ENCODE measurements at places on chromosomes 2 and 18.

GRCh38 chr18:44799907-44800421 lies 119.3 kb downstream of the SETBP1 start:
- no peak for DNase-seq

DNA sequence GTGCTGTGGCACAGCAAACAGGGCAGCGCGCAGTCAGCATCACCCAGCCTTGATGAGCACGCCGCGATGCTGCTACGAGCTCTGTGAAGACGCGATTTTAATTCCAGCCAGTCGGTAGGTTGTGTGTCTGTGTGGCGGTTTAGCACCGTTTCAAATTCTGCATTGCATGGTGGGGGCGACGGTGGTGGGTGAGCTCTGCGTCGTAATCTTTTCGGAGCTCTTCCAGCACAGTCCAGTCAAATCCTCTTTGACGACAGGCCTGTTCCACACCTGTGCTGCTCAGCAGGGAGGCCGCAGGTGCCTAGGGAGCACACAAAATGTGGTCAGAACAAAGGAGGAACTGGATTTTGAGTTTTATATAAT lies 8.6 kb downstream of the ALLC start:
- no peak for DNase-seq

GRCh38 chr18:54843314-54843713 lies 15.0 kb downstream of the RAB27B start:
- DNase-seq: no peak

- no peak for DNase-seq
These were observed 174.2 kb downstream of the MIB1 start for GRCh38 chr18:21914739-21915319.

DNA sequence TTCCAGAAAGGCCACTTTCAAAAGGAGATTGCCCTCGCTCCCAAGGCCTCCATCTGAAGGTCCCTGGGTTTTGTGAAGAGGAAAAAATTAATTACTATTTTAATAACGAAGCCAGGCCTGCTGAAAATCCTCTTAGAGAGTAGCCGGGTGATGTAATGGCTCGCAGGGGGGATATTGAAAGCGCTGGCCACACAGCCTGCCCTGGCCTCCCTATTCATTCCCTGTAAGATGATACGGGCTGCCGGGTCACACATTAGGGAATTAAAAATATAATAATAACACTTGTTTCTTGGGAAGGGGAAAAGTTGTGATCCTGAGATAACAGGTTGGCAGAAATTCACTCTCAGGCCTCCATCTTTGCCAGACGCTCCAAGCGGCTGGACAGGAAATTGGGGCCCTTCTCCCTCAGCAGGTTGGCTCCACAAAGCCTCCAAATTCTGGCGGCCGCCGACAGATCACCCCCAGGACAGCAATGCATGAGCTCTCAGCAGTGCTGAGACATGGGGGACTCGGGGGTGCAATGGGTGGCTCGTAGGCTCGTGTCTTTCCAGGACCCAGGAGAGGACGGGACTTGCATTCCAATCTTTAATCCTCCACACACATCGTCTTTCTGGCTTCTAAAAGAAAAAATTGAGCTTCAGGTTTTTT lies 299.9 kb upstream of the SALL3 start:
- no peak for DNase-seq

DNA sequence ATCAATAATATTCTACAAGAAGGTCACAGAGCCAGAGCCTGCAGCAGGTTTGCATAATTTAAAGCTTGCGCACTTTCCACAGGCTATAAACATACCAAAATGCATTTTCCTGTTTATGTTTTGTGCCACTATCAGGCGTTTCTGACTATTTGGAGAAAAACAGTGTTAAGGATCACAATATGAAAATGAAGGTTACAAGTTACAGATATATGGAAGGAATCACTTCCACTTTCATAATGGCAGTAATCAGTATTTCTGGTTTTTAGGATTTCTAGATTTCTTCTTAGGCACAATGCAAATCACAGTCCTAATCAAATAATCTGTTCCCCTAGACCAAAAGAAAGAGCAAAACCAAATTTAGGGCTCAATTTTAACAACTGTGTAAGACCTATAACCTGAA lies 279.5 kb downstream of the NBAS start:
- DNase-seq: no peak

DNA sequence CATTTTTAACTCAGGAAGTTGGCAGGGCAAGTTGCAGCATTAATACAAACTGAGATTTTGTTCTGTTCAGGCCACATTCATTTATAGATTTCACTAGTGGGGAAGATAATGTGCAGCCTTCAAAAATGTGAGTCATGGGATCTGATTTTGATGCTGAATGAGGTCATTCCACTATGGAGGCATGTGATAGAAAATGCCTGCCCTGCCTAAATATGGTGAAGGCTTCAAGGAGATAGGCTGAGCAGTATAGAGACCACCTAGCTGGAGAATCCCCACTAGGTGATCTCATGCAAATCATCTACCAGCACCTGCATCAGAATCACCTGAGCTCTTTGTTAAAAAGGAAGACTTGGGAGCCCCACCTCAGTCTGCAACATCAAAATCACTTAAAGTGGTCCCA lies 43.7 kb downstream of the PAX3 start:
- no peak for DNase-seq

GRCh38 chr2:228649447-228649846 lies 468.0 kb upstream of the SPHKAP start:
- DNase-seq: no peak

- DNase-seq: no peak
These were observed 43.5 kb upstream of the CTLA4 start for GRCh38 chr2:203824057-203824456.

DNA sequence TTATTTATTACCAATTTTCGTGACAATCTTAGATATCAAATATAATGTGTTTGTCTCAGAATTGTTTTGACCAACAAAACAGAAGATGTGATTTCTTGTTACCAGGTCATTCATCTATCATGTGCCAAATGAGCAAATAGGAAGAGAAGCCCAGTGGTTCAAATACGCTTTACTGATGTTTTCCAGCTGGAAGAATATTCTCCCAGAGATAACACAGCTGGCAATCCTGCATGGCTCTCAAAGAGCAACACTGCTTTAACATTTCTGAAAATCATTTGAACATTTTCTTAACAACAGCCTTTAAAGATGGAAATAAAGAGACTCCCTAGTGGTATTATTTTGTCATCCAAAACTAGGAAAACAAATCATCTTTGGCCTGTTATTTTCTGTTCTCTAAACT lies 359.8 kb downstream of the CTNNA2 start:
- no peak for DNase-seq

DNA sequence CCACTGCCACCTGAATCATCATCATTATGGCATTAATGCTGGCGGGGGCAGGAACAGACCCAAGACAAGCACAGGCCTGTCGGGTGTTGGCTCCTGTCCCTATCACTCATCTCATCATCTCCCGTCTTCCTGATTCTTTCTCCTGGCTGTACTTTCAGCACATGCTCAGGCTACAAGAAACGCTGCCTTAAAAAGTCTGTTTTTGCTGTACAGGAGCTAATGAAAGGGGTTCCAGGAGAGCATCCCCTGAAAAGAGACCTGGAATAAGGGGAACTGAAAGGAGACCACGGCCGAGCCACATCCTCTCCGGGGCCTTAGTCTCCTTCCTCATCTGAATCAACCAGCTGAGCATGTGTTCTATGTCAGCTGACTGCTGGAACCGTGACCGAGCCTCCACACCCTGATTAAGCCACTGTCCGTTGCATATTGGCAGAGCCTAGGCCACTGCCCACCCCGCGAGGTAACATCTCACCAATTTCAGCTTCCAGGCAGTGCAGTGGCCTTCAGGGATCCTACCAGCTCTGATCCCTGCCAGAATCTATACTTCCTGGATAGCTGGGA lies 62.6 kb downstream of the DNMT3A start:
- no peak for DNase-seq

- no peak for DNase-seq
These were observed 222.9 kb downstream of the NDUFA10 start for GRCh38 chr2:239802185-239802649.

DNA sequence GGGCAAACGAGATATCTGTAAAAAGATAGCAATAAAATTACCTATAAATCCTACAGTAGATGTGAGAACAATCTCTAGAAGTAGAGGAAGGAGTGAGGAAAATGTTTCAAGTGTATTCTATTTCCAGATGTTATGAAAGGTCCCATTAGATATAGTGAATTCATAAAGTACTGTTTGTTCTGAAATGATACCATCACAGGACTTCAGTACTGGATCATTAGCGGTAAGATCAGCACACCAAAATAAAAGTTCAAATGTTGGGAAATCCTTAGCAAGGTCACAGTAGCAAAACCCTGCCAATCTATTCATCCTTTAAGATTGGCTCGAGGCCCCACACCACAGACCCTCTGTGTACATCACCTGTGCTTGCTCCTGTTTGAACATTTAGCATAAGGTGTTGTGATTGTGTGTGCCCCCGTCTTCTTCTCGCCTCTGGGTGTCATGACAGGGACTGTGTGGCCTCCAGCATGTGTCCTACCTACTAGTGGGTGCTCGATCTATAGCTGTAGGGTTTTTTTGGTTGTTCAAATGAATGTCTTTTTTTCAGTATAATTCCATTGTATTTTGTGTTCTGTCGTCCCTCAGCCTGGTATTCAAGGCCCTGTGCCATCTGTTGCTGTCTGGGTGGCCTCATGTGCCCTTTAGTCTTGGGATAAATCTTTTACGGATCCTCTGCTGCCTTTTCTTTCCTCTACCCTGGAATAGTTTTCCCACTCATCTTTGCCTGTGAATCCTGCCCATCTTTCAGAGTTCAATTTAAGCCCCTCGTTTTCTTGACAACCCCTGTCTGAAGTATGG lies 9.1 kb downstream of the MFSD6 start:
- no peak for DNase-seq

GRCh38 chr2:235287375-235287733 lies 206.5 kb upstream of the AGAP1 start:
- no peak for DNase-seq

- no peak for DNase-seq
These were observed 53.0 kb downstream of the CYP26B1 start for GRCh38 chr2:72094701-72095100.

GRCh38 chr2:217225596-217225995 lies 365.7 kb upstream of the TNP1 start:
- no peak for DNase-seq

DNA sequence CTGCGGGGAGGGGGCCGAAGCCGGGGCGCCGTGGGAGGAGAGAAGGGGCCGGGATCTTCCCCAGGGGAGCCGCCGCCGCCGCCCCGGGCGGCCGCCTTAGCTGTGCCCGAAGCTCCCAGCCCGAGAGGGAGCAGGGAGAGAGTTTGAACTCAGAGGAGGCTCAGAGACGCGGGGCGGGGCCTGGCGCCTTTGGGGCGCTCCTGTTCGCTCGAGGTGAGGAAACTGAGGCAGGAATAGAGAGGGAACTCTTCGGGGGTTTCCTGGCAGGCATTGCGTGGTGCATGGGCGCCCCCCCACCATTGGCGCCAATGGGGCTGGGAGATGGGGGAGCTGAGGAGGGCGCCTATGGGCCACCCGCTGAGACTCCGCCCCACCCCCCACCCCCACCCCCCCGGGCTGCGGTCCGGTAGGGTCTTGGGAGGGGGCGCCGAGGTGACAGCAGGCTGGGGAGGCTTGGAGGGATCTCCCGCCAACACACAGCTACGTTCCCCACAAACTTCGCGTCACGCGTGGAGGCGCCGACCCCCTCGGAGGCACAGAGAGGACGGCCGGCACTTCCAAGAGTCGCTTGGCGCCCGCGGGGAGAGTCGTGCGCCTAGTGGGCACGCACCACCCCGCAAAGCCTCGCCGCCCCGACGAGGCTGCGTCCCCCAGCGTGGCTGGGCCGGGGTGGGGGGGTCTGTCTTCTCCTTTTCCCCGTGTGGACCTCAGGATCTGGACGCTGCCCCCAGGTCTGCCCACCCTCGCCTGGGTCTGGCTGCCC lies 680 bp downstream of the CTDSP1 start:
- no peak for DNase-seq

- no peak for DNase-seq
These were observed 9.7 kb downstream of the SIGLEC15 start for GRCh38 chr18:45835057-45835636.

- no peak for DNase-seq
These were observed 211.8 kb downstream of the C1D start for GRCh38 chr2:67851016-67851415.

DNA sequence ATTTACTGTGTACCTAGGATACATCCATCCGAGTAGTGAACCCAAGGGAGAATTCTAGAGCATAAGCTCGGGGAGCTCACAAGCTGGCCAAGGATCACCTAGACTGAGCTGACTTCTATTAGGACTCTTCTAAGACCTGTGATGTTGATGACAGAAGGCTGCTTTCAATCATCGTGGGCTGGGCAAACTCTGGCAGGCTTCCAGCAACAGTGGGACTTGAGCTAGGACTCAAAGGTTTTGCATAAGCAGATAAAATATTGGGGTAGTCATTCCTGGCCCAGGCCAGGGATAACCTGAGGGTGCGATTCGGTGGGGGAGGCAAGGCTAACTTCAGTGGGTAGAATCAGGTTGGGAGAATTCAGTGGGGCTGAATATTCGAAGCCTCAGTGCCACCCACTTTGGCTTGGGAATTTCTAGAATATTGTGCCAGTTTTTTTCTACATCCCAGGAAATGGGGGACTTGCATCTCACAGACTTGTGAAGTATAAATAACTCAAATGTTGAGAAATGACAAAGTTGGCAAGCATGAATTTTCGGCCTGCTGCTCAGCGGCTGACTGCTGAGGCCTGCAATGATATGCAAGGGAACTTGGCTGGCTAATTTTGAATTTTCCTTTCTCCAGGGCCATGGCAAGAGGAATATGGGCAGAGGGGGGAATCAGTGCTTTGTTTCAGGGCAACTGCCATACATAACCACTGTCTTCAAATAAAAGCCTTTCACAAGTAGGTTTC lies 274.3 kb downstream of the PRKCE start:
- DNase-seq: no peak

- DNase-seq: no peak
These were observed 112.3 kb upstream of the SLC8A1 start for GRCh38 chr2:40564184-40564583.

- no peak for DNase-seq
These were observed 47.0 kb downstream of the PROC start for GRCh38 chr2:127465258-127465657.

GRCh38 chr18:51519571-51519970 lies 322.1 kb upstream of the MEX3C start:
- DNase-seq: no peak

- no peak for DNase-seq
These were observed 634.2 kb downstream of the TSN start for GRCh38 chr2:122389694-122390093.

DNA sequence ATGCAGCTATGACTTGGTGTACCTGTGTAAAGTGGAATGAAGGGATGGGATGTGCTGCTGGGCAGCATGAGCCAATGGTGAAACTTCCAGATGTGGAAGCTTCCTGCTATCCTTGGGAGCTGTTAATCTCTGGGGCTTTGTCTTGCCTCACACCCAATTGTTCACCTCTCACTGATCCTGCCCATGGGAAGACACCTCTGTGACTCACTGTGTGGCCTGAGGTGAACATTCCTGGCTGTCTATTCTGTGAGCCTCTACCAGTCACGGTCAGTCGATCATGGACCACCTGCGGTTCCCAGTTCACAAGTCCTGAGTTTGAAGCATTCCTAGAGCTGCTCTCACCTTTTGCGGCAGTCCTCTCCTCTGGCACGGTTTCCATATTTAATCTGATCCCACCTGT lies 12.1 kb downstream of the NEURL3 start:
- no peak for DNase-seq

GRCh38 chr2:196987649-196988364 lies 61.3 kb upstream of the PGAP1 start:
- no peak for DNase-seq

Data from activated naive CD4-positive, alpha-beta T cell (primary cell).